ENCODE measurements at places on chromosomes 5 and 9. TPM values are rescaled to one million over a fixed set of nuclear protein-coding genes. Genes with fewer than 3 reads are reported as not detected.

The CERCAM gene
- total RNA-seq: 2.2 TPM

The IFNB1 gene
- not detected for total RNA-seq

The DDX4 gene
- total RNA-seq: not detected

The GTF2H2 gene
- total RNA-seq: 50.2 TPM

The CKMT2 gene
- total RNA-seq: not detected

The ZNF484 gene
- 6.4 TPM for total RNA-seq

The ADAMTS6 gene
- total RNA-seq: 1.3 TPM

The PKD2L2 gene
- total RNA-seq: not detected

The QRFP gene
- total RNA-seq: not detected

The MAST4 gene
- 11.4 TPM for total RNA-seq

The IL13 gene
- total RNA-seq: 17.8 TPM

The TEK gene
- not detected for total RNA-seq

The HARS1 gene
- total RNA-seq: 100 TPM

The PCDHA1 gene
- not detected for total RNA-seq

The PCDHB4 gene
- total RNA-seq: not detected

The PCDHB5 gene
- total RNA-seq: not detected

The ACTBL2 gene
- total RNA-seq: not detected

The AGXT2 gene
- not detected for total RNA-seq

The NOXA1 gene
- 0.40 TPM for total RNA-seq

The QSOX2 gene
- total RNA-seq: 17.8 TPM

The CCDC180 gene
- 0.57 TPM for total RNA-seq

The DBH gene
- not detected for total RNA-seq

The ITGA2 gene
- total RNA-seq: 6.2 TPM

The HTR1A gene
- not detected for total RNA-seq

The TSSK1B gene
- not detected for total RNA-seq

The FGFR4 gene
- total RNA-seq: 0.97 TPM

The CENPH gene
- total RNA-seq: 58.5 TPM

The CCDC183 gene
- 0.46 TPM for total RNA-seq

The PCDHGA11 gene
- total RNA-seq: not detected

The AK8 gene
- total RNA-seq: 0.11 TPM

The RNF224 gene
- not detected for total RNA-seq

The PRR16 gene
- total RNA-seq: not detected

The FOXD4 gene
- 0.10 TPM for total RNA-seq

The KCNV2 gene
- total RNA-seq: not detected
